NCI-H510A treated with DMSO at 0.1 percent for 48 hours (cell line): ENCODE measurements at places on chromosomes 7 and 10.

GRCh38 chr10:17237915-17238444, 9.9 kb downstream of the VIM start:
- DNase-seq: no peak

DNA sequence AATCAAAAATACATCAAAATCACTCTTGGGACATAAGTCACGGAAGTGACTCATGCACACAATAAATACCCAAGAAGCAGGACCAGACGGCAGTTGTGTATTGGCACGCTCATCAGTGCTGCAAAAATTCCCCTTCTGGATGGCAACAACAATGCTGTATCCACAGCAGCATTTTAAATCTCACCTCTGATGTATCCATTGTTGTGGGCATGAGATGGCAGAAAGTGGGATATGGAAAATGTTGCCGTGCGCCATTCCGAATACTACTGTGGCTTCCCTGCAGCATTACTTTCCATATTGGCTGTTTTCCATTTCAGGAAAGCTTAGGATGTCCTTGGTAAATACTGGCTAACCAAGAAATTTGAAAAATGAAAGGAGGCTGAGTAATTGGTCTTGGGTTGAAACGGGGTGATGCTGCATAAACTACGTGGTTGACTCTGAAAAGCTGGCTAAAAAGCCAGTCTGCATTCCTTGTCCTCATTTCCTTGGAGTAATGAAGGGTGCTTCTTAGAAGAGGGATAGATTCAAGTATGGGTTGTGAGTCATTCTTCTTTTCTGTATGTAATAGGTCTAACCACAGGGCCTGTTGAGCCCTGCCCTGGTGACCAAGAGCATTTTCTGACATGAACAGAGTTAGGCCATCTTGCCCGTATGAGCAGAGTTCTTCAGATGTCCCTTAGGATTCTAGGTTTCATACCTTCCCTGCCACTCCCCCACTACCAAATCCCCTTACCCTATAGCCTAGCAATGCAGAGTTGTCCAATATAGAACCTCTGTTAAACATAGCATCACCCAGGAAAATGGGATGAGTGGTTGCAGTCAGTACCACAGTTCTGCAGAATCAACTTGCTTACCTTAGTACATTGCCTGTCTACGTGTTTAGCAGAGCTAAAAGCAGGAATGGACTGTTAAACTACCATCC, 36.3 kb upstream of the TOMM7 start:
- DNase-seq: no peak

- no peak for DNase-seq
Measured at GRCh38 chr7:158811894-158812293, 17.4 kb downstream of the ESYT2 start.

- peak; percentile 99 for DNase-seq
Measured at GRCh38 chr7:51543801-51544553, 227.4 kb upstream of the COBL start.
